T-helper 9 cell (primary cell): ENCODE measurements at places on chromosomes 7 and 10.

DNA sequence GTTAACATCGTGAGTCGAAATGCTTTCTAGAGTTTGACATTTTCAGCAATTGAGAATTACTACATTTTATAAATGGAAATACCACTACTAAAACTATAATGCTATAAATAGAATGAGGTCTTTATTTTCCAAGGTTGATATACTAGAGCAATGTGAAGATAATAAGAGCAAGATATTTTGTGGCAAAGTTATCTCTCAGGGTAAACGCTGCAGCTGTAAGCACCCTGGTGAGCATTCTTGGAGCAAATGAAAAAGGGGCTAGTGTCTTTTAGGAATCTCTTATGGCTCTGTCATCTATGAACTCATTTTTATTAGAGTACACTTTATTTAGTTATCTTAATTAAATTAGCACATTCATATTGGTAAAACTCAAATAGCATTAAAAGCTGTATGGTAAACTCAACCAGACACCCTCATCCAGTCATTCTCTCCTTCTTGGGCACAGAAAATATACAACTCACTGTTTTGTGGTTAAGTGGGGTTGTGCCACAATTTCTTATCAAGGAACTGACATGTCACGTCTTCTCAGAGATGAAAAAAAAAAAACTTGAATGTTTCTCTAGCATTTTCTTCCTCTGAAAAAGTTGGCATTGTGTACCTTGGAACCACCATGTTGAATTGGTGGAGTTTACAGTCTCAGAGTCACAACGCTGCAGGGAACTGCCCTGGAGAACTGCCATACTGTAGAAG is 289.5 kb upstream of the PFKP start:
- no peak for DNase-seq

DNA sequence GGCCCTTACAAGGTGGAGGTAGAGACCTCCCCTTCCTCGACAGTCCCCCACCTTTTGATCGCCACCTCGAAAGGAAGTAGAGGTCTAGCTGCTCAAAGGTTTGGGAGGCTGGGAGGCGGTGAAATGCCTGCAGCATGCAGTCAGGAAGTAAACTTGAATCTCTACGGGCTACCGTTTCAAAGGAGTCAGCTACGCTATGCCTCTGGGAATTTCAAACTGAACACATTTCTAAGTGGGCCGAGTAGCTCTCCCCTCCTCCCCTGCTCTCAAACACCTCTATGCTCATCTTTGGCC is 68.0 kb downstream of the CXCL12 start:
- DNase-seq = no peak

- no peak for DNase-seq
These were observed 201.4 kb upstream of the NPVF start for GRCh38 chr7:25429731-25430130.

DNA sequence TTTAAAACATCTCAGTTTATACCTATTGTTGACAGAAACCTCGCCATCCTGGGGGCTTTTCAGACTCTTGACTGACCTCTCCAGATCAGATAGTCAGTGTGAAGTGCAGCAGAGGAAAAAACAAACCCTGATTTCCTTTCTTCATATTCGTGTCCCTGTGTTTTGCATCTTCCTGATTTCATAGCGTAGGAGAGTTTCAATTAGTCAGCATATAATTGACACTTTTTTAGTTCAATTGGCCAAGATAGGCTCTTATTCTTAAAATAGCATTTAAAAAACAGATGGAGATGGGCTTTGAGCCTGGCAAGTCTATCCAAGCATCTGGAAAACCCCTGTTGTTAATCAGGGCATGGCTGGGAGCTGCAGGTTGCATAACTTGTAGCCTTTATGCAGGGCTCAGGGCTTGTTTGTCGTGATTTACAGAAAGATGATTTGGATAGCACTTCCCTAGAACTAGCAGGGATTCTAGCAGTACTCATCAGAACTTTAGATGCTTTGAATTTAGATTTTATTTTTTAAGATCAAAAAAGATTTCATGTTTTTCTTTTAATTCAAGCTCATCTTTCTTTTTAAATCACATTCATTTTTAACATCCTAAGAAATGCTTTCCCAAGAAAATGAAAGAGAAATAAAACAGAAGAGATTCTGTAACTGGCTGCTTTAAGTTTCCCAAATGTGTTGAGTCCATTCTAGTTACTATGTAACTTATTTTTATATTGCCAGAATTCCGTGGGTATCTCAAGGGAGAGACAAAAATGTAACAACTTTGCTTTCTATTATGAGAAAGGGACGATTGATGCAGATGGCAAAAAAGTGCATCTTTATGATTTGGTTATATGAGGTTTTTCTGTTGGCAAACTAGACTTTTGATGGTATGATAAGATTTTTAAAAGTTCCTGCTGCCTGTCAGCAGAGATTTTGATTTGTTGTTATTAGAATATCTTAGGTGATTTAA is 270.8 kb upstream of the FZD8 start:
- DNase-seq = no peak

DNA sequence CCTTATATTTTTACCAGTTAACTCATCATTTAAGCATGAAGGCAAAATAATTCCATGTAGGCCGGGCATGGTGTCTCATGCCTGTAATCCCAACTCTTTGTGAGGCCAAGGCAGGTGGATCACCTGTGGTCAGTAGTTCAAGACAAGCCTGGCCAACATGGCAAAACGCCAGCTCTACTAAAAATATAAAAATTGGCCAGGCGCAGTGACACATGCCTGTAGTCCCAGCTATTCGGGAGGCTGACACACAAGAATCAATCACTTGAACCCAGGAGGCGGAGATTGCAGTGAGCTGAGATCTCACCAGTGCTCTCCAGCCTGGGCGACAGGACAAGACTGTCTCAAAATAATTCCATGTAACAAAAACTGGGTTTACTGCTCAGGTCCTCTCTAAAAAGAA is 18.3 kb downstream of the HNRNPA2B1 start:
- DNase-seq = no peak

DNA sequence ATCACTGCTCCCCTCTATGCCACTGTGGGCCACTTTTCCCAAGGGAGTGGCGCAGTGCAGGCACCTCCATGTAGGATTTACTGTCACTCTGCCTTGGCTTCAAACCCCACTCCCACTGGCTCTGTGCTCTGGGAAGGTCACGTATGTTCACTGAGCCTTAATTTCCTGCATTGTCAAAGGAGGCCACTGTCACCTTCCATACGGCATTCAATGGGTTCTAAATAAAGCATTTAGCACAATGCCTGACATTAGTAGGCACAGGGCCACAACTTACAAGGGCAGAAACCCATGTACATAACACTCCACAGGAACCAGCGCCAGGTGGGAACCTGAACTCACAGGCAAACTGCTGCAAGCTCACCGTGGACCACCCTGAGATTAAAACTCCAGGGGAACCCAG is 196.4 kb downstream of the USP6NL start:
- no peak for DNase-seq

DNA sequence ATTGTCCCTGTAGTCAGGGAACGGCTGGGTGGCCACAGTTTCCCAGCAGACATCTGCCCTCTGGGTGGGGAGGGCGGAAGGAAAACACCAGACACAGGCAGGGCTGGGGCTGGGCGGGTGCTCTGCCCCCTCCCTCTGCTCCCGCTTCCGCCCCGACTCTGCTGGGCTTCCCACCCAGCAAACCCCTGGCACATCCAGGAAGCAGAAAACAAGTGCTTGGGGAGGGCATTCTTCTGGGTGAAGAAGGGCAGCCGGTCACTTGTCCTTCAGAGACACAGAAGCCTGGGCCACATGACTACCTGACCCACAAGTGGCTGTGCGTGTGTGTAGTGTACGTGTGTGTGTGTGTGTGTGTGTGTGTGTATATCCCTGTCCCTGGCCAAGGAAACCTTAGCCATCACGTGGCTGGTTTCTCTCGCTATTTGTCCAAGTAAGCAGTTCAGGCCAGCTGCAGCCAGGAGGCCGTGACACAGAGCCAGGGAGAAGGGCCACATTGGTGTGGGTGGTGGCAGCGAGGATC is 77.9 kb downstream of the ZMIZ1 start:
- DNase-seq = peak; percentile 15

DNA sequence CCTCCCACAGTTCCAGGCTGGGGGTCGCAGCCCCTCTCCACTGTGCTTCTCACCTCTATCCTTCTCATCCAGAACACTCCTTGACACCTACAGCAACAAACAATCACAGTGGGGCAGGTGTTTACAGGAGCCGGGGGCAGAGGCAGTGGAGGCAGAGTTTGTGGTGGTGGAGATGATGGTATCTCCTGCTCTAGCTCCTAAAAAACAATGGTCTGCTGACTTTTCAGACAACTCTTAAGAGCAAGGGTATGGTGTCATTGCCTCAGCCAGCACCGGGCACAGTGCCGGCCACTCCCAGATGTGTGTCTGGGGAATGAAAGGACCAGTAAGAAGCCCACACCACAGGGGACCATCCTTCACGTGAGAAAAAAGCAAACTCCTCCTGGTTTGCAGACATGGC is 36.3 kb upstream of the ANTXRL start:
- no peak for DNase-seq

DNA sequence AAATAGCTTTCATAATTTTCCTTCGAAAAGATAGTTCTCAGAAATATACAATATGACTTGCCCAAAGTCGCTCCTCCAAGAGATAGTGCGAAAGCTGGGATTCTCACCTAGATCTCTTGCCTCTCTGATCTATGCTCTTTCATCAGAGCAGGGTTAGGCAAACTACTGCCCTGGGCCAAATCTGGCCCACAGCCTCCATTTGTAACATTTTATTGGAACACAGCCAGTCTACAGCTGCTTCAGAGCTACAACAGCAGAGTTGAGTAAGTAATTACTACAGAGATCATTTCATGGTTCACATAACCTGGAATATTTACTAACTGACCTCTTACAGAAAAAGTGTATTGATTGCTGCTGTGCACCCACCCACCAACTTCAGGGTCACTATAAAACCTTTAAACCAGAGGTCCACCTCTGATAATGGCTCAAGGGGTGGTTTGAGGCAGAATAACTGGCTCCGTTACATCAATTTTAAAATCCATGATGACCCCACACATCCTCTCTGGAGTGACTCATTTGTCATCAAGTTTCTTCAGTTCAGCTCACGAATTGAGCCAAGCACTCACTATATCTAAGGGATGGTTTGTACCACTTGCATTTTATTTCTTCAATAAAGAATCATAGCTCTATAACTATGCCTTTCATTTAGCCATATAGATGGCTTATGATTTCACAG is 1019.0 kb downstream of the XPNPEP1 start:
- no peak for DNase-seq

DNA sequence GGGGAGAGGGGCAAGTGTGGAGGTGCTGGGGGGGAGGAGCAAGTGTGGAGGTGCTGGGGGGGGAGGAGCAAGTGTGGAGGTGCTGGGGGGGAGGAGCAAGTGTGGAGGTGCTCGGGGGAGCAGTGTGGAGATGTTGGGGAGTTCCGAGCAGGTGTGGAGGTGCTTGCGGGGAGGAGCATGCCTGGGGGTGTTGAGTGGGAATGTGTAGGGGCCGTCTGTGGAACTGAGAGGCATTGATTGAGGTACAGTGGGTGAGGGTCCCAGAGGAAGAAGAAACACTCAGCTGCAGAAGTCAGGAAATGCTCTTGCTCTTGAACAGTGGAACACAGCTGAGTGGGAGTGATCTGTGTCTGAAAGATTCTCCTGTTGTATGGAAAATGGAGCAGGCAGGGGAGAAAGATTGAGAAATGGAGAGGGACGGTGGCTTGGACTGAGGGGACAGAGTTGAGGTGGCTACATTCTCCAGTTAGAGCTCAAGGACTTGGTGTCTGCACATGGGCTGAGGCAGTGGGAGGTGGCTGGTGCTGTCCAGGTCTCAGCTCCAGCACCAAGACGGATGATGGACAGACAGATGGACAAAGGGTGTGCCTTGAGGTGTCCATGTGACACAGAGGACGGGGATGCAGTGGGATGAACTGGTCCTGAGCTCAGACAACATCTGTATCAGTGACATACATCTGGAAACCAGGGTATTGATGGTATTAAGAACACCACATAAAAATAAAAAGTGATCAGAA is 25.2 kb upstream of the NCAPG2 start:
- no peak for DNase-seq

GRCh38 chr10:11533328-11533781 is 78.1 kb downstream of the USP6NL start:
- DNase-seq = no peak
